Natural killer cell (primary cell): ENCODE measurements at places on chromosomes 3 and 15.

DNA sequence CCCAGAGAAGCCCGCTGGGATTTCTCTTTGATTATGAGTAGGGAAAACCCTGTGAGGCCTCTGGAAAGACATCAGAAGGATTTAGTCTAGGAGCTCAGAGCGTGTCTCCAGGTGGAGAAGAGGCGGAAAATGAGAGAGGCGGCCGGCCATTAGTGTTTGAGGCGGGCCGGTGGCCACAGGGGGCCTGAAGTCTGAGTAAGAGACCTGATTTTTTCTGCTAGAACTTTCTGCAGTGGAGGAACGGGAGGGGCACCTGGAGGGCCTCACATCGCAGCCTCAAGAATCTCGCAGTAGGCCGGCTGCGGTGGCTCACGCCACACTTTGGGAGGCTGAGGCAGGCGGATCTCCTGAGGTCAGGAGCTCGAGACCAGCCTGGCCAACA is 28.5 kb downstream of the KLHDC8B start:
- DNase-seq = no peak

DNA sequence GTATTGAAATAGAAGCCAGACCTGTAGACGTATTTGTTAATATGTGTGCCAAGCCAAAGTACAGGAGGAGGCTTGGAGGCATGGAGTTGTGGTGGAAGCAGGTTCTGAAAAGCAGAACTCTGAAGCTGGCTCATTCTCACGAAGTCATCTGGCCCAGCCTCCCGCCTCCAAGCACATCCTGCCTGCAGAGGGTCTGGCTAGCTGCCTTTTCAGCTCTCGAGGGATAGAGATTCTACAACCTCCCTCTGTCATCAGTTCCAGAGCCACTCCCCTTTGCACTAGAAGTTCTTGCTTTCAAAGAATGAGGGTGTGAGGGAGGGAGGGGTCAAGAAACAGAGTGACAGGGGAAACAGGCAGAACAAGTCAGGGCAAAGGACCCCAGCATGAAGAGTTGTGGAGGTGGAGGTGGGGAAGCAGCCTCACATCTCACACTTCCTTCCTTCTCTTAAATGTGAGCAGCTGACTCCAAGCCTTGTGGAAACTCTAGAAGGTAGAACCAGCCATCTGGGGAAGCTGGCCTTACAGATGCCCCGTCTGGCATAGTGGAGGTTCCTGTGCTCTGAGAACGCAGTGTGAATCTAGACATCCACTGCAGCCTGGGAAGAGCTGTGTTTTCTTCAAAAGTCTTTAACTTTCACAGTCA is 95.3 kb downstream of the SLC49A4 start:
- peak; percentile 5 for DNase-seq

- no peak for DNase-seq
Measured at GRCh38 chr15:71052356-71052755, 62.9 kb upstream of the THSD4 start.

DNA sequence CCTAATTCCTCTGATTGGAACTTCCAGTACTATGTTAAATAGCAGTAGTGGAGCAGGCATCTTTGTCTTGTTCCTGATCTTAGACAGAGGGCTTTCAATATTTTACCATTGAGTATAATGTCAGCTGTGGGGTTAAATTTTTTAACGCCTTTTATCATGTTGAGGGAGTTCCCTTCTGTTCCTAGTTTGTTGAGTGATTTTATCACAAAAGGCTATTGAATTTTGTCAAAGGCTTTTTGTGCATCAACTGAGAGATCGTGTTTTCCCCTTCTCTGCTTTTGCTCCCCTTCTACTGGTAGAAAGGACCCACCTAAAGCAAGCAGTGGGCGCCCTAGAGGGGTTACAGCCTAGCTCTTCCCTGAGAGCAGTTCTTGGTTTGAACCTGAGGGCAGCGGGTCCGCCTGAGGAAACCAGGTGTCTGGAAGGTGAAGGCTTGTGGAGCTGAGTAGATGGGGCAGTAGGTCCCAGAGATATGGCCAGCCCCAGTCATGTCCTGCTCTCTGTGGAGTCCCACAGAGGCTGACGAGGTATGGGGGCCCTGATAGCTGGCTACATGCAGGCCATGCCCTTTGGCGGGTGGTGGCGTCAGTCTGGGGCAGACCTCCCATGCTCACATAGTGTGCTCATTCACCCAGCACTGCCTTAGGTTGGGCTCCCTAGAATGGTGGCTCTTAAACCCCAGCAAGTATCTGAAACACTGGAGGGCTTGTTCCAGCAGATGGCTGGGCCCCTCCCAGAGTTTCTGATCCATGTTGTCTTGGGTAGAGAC is 11.3 kb downstream of the HDAC11 start:
- DNase-seq = no peak

DNA sequence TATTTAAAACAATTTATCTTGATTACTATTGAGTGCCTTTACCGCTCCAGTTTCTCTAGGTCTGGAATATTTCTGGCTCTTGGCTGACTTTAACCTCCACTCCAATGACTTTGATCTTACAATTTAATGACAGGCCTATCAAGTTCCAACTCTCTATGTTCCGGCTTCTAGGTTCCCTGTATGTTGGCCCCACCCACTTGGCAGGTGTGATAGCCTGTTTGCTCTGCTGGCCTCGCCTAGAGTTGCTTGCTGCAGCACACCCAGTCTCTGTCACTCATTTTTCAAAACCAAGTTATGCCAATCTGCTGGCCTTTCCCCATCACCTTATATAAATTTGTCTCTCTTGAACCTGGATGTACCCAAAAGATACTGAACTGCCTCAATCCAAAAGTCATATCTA is 428.0 kb downstream of the ROBO1 start:
- DNase-seq = no peak

- DNase-seq = no peak
Measured at GRCh38 chr15:57541271-57541670, 50.4 kb upstream of the MYZAP start.

DNA sequence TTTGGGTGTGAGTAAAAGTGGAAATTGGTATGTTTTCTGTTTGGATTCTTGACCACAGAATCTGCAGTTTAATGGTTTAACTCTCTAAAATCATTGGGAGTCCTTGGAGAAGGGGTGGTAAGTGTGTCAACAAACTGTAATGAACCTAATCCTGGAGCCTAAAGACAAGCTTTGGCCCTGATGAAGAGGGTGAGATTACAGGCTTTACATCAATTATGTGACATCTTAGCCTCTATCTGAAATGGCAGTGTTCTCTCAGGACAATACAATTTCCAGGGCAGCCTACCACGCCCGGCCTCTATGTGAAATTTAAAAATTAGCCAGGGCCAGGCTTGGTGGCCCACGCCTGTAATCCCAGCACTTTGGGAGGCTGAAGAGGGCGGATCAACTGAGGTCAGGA is 4.3 kb upstream of the PKM start:
- DNase-seq = no peak

GRCh38 chr15:92629276-92629974 is 26.1 kb downstream of the FAM174B start:
- DNase-seq = no peak

DNA sequence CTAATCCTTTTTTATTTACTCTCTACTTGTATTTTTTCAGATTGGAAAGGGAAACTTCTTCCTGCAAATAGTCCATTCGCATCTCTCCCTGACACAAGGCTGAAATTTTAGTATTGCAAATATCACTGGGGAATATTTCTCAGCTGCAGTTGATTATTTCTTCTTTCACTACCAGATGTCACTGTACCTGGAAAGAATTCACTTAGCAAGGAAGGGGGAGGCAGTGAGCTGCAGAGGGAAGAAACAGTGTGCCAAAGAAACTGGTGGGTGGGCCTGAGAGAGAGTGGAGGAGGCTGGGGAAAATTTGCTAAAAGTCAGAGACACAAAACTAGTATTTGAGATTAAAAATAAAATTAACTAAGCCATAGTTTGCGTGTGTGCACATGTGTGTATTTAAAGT is 142.3 kb upstream of the STT3B start:
- no peak for DNase-seq

GRCh38 chr3:51999846-52000245 is 4.2 kb upstream of the RPL29 start:
- no peak for DNase-seq

DNA sequence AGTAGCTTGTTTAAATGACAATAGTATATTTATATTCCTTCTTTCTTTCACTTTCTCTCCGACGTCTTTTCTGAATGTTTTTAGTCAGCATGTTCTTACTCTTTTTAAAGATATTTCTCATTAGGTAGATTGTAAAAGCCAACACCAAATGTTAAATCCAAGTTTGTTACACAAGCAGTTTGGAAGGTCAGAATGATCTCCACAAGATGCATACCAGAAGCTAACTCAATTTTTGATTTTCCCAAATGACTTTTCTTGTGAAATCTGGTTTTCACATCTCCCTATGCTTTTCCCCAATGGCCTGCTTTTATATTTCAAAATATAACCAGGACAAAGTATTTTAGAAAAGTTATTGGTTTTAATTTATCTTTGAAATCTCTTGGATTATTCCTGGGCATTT is 49.7 kb upstream of the TPRG1 start:
- no peak for DNase-seq
